Stimulated activated CD4-positive, alpha-beta T cell treated with anti-CD3 and anti-CD28 coated beads, TNF-alpha, amount 100 ng/mL, for 48 hours (primary cell): ENCODE measurements at places on chromosomes 6 and 20.

GRCh38 chr6:84877515-84878210 lies 113.3 kb upstream of the TBX18 start:
- DNase-seq = no peak

DNA sequence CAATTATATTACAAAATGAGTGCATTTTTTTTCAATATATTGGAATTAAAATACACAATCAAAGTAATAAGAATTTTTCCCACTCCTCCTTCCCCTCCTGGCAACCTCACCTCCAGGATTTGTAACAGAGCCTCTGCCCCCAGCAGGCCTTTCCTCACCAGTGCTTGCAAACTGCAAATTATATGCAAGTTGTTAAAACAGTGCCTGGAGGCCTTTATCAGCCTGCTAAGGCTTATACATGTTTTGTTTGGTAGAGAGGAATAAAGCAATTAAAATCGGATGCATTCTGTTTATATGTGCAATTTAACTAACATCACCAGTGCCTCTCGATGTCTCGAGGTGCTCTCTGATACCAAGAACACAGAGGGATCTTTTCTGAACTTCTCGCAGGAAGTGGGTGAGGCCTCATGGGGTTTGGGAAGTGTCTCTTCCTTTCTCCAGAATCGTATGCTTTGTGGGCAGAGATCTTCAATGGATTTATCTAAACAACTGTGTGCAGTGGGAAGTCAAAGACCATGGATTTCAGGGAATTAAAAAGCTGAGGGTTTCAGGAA lies 186.8 kb downstream of the CDH26 start:
- DNase-seq = no peak

DNA sequence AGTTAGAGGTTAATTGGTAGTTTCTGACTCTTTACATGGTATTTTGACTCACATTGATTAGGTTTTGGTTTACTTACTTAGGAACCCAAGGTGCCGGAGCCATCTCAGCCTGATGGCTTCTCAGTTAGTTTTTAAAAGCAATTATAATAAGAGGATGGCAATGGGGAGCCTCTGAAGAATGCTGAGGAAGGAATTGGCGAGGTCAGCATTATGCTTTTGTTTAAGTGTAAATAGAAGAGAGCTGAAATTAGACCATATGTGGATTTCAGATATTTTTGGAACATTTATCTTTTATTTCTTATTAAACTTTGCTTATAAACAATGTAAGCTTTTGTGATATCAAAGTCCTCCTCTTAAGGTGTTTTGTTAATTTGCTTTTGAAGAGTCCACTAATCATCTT lies 77.8 kb downstream of the PLCB4 start:
- DNase-seq = no peak

- no peak for DNase-seq
Observed at GRCh38 chr20:33945391-33946081, 48.2 kb upstream of the RALY start.

DNA sequence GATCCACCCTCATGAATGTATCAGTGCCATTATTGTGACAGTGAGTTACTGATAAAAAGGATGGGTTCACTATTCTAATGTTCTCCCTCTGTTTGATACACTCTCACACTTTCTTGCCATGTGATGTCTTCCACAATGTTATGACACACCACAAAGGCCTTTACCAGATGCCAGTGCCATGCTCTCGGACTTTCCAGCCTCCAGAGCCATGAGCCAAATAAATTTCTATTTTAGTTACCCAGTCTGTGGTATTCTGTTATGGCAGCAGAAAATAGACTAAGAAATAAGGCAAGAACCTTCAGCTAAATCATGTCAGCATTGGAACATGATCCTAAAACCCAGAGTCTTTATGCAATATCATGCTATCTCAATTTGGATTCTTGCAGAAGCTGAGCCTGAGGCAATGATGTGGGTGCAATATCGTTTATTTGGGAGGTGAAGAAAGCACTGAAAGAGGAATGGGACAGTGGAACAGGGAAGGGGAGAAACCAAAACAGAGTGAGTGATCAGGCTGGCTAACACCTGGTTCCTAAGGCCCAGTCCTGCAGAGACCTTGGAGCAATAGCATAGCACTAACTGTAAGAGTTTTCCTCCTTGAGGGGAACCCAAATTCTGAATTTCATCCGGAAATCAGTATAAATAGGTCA lies 130.4 kb upstream of the LRFN2 start:
- DNase-seq = no peak

- no peak for DNase-seq
Observed at GRCh38 chr6:126100386-126100785, 114.0 kb downstream of the TRMT11 start.

GRCh38 chr20:59903621-59904020 lies 29.8 kb downstream of the SYCP2 start:
- DNase-seq = no peak

- DNase-seq = no peak
Observed at GRCh38 chr6:26155061-26155930, 68.1 kb downstream of the HFE start.

- DNase-seq = no peak
Observed at GRCh38 chr6:11174242-11174611, 58.2 kb downstream of the NEDD9 start.

- DNase-seq = no peak
Observed at GRCh38 chr20:2408111-2408510, 27.4 kb downstream of the TGM6 start.

DNA sequence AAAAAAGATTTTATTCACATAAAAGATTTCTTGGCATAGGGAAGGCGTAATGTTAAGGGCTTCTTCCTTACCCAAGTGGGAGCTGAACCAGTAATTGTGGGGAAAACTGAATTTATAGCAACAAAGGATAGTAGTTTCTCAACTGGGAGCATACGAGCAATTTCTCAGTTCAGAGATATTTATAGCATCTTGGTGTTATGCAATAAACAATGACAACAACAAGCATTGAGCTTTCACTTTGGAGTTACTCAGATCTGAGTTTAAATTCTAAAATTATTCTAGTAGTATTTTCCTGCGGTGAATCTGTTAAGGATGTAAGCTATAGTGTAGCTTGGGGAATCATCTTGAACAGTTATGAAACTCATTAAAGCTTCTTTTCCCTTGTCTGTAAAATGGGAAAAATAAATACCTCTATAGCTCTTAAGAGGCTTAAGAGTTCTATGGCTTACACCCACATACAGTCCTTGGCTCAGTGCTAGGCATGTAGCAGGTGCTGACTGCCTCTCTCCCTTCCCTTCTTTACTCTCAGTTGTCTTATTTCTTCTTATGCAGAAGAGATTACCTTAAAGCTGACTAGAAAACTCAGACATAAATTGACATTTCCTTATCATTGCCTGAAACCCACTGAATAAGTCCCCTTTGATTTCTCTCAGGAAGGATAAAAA lies 58.8 kb downstream of the SAMD5 start:
- DNase-seq = no peak

DNA sequence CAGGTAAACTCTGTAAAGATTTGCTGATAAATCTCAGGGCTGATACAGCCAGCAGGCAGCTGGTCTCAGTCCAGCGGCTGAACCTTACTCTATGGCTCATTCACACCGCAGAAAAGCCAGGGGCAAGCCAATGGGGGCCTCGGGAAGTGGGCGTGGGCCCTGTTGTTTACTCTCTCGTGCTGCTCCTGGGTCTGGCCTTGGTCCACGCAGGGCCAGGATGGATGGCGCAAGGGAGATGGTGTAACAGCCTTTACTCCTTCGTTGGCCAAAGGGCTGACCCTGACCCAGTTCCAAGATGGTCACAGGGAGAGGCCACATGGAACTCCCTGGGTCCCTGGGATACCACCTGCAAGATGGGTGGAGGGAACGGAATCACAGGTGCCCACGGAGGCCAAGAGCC lies 16.2 kb downstream of the KCNK17 start:
- no peak for DNase-seq

DNA sequence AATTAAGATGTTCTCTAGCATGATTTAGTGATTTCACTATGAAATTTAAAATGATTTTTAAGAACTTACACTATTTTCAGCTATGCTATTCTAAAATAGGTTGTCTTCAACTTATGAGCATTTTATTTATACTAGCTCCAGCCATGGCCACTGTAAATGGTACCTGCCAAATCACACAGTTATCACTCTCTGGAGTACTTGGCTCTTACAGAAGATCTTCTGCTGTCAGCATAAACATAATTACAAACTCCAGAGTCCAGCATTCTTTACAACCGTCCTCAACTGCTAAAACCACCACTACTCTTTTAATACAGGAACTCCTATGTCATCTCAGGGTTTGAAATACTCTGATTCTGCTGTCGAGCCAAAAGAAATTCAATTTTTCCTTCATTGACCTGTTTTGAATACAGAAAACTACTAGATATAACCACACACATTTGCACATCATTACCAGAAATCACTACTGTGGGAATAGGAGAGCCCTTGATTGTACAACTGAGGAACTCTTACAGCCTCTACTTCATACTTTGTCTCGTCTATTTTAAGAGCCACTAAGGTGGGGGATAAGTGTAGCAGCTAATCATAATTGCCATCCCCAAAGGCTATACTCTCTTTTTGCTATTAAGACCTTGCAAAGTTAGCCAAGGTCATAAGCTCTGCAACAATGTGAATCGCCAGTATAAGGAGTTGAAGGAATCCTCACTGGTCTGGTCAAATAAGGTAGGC lies 93.7 kb downstream of the PHIP start:
- DNase-seq = no peak

DNA sequence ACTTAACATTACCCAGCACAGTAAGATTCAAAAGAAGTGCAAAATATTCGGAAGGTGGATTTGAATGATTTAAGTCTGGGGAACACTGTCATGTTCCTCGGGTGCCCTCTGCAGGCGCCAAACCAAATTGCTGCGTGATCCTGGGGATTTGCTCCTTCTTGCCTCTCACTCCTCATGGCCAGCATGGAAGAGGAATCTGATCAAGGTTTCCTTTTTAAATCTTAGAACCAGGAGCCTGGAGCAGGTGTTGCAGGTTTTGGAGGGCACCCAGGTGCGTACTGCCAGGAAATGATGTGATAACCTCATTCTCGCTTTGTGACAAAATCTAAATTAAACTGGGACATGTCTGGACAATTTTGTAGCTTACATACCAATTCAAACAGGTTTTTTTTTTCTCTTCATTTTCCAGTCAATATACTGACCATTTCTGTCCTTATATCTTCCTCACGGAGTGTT lies 8.1 kb upstream of the PFDN4 start:
- DNase-seq = peak; percentile 52

GRCh38 chr6:156942266-156942665 lies 165.1 kb downstream of the ARID1B start:
- no peak for DNase-seq

DNA sequence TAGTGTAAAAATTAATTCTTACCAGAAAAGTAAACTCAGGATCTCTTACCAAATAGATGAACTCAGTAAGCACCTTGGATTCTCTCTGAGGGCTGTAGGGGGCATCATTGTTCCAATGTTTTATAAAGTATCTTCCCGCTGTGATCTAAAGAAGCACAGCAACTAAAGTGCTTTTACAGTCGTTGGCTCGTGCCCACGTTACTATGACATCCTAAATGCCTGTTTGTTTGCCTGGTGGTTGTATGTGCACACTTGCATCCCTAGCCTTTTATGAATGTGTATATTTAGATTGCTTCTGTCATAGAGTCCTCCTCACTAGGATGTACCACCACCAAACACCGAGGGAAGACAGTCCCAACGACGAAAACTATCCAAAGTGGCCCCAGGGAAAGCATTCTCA lies 34.5 kb downstream of the SLX4IP start:
- DNase-seq = no peak

GRCh38 chr6:82080767-82081166 lies 166.8 kb downstream of the IBTK start:
- no peak for DNase-seq

DNA sequence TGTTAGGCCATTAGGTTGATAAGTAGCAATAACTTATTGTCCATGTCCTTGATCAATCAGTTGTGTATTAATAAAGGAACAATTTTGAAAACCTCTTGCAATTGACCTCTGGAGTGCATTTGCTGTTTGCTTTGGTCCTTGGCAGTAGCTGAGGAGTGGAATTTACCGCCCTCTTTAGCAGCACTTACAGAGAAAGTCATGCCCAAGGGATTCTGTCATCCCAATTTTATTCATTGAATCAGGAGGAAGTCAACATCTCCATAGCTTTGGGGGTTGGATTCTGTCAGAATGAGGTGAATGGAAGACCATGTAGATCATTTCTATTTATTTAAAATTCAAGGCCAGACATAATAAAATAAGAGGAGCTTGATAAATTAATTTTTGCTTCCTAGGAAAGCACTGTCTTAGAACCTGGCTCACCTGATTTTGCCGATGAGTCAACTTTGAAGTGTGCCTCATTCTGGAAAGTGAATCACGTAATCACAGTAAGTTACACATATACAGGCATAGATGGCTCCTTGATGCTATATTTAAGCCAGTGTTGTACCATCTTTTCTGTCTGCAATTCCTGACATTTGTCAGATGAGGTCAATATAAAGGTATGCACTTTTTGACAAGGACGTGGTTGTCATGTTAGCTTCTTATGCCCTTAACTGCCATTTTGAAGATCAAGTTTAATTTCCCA lies 128.7 kb upstream of the MLIP start:
- DNase-seq = no peak
